ENCODE measurements at places on chromosomes 16 and 17.
A peak's percentile ranks its signal among the peaks of the same experiment; 100 is the strongest.

DNA sequence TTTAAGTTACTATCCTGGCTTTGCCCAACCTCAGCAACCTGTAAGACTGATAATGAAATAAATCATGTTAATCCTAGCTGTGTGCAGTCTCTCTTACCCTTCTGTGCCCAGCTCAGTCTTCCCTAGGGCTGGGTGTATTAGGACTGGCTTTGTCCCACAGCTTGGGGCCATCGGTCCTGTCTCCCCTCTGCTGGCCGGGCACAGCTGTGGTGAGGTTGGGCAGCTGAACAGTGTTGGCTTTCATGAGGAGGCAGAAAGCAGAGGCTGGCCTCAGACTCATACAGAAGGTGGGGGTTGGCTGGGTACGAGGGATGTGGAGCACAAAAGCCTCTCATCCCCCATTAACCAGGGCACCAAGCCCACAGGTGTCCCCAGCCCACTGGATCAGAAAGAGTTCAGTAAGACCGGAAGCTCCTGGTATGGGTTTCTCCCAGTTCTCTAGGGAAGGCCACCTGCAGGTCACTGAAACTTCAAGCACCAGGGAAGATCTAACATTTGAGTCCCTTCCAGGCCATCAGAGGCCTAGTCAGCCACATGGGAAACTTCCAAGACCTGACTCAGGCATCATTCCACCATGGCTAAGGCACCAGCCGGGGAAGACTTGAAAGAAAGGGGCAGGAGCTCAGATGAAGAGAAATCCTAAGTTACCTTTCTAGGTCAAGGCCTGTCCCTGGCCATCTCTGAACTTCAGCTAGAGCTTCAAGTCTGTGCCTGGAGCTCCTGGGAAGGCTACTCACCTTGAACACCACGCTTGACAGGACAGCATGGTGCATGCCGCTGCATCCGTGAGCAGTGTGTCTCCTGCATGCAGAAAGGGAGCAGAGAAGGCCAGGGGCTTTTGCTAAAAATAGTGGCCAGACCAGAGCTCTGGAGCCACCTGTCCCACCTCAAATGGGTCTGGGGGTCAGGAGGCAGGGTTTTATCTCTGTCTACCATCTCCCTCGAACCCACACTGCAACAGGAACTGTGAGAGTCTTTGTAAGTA lies 8.8 kb downstream of the CNP start:
- DNase-seq: no peak

DNA sequence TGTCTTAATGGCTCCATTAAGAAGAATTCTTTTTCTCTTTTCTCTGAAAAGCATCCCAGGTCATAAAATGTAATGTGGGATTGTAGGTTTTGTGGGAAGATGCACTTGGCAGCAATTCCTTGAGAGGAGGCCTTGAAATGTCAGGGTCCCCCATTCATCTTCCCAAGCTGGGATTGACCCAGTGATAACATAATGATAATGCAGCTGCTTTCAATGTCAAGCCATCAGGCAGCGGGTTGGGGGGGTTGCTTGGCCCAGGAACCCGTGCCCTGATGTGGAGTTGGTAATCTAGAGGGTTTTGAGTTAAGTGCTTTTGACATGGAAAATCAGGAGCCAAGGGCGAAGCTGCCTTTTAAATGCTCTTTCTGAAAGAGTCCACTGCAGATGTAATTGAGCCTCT lies 484.0 kb downstream of the WWOX start:
- no peak for DNase-seq

- no peak for DNase-seq
Measured at GRCh38 chr17:55433029-55433628, 11.5 kb upstream of the MMD start.

- no peak for DNase-seq
Measured at GRCh38 chr16:3155181-3155580, 20.4 kb downstream of the ZNF213 start.

GRCh38 chr16:58628845-58629732 lies 537 bp downstream of the CNOT1 start:
- DNase-seq: no peak

GRCh38 chr17:17800504-17801021 lies 36.2 kb downstream of the SREBF1 start:
- DNase-seq: no peak

DNA sequence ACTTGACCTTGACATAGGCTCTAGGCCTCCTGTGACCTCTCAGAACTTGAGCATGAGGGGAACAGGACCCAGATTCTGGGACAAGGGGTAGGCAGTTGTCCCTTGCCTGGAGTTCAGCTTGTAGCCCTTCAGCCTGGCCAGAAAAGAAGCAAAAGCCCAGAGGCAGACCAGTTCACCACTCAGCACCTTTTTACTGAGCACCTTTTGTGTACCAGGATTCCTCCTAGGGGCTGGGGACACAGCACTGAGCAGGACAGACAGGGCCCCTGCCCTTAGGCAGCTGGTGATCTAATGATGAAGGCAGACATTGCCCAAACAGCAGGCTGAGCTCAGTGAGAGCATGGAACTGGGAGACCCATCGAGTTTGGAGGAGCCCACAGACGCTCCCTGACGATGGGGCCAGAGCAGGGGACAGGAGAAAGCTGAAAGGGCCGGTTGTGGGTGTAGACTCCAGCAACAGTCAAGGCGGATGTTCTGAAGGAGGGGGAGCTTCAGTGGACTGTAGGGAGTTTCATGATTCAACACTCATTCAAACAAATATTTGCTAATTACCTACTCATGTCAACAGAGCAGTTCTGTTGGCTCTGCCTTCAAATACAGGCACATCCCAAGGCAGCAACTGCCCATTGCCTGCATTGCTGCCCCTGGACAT lies 32.0 kb downstream of the SBK1 start:
- no peak for DNase-seq

DNA sequence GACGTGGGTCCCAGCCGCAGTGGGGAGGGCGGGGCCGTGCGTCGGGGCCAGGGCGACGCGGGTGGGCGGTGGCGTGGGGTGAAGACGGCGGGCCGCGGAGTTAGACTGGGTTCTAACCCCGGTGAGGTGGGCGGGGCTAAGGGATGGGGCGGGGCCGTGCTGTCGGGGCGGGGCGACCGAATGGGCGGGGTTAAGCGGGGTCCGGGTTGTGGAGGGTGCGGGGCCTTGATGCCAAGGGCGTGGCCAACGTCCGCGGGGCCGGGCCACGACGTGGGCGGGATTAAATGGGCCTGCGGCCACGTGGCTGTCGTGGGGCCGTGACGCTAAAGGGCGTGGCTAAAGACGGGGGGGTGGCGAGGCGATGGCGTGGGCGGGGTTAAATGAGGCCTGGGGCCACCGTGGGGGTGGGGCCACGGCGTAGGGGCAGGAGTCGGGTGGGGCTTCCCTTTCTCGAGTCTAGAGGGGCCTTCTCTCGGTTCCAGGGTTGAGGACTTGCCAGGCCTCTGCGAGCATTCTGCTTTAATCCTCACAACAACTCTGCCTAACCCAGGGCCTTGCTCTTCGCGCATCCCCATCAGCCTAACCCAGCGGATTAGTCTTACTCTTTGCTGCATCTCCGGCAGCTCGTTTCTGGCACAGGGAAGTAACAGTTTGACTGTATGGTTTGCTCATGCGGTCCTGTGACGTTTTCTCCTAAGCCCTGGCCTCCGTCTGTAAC lies 739 bp downstream of the TCF25 start:
- peak; percentile 96 for DNase-seq

GRCh38 chr17:14143688-14144087 lies 74.4 kb downstream of the COX10 start:
- DNase-seq: no peak

DNA sequence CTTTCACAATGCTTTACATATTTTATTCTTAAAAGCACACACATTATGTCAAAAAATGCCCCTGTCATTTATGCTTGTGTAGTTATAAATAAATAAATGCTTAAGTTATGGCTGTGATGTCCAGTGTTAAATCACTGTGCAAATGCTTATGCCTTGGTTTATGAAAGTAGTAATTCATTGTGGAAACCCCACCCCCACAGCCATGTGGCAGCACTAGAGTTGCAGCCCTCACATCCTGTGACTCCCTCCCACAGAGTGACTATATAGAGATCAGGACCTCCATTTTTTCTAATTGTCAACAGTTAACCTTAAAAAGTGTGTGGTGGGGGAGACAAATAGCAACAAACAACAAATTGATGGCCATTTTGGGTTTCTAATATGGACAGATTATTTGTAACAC lies 2.4 kb downstream of the SKAP1 start:
- DNase-seq: no peak

GRCh38 chr17:61524319-61524718 lies 66.7 kb downstream of the NACA2 start:
- no peak for DNase-seq

DNA sequence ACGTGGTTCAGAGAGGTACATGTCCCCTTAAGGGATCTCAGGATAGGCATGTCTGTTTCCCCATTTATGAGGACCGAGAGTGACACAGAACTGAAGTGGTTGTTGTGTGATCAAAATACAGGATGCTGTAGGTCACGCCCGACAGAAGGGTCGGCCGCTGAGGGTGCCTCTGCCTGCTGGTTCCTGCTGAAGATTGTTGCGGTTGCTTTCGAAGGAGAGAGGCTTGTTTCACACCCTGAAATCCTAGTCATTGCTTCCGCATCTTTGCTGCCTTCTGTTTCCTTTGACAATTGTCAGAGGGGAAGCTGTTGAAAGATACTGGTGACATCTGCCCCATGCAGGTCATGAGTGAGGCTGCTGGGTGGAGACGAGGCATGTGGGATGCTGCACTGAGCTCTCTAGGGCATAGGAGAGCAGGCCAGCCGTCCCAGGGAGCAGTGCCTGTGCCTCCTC lies 3.8 kb upstream of the NAT9 start:
- DNase-seq: no peak

DNA sequence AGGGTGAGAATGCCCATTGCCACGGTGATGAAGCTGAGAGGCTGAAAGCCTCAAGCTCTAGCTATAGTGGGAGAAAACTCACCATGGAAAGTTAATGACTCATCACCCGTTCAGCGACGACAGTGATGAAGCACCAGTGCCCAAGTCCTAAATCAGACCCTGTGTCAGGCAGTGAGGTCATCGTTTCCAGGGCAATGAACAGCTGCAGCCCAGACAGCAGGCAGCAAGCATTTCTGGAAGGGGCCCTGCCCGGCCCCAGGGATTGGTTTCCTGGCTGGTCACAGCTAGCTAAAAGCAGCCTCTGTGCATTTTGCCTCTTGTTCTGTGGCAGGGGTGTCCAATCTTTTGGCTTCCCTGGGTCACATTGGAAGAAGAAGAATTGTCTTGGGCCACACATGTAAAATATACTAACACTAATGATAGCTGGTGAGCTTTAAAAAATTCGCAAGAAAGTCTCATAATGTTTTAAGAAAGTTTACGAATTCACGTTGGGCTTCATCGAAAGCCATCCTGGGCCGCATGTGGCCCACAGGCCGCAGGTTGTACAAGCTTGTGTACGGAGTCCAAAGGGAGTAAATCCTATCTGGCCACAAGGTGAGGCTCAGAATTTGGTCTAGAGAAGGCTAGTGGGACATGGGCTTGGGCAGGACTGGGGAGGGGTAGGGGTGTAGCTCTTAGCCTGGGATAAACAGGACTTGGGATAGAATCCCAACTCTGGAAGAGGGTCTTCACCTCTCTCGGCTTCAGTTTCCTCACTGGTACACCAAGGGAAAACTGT lies 40.6 kb downstream of the MIS12 start:
- peak; percentile 57 for DNase-seq

GRCh38 chr17:29000973-29001372 lies 4.9 kb downstream of the SEZ6 start:
- no peak for DNase-seq

- DNase-seq: no peak
Measured at GRCh38 chr17:4724650-4725049, 6.6 kb upstream of the MED11 start.

- peak; percentile 27 for DNase-seq
Measured at GRCh38 chr17:51833045-51833444, 325.5 kb downstream of the CA10 start.

- peak; percentile 28 for DNase-seq
Measured at GRCh38 chr17:49278076-49278475, 47.5 kb upstream of the PHOSPHO1 start.

DNA sequence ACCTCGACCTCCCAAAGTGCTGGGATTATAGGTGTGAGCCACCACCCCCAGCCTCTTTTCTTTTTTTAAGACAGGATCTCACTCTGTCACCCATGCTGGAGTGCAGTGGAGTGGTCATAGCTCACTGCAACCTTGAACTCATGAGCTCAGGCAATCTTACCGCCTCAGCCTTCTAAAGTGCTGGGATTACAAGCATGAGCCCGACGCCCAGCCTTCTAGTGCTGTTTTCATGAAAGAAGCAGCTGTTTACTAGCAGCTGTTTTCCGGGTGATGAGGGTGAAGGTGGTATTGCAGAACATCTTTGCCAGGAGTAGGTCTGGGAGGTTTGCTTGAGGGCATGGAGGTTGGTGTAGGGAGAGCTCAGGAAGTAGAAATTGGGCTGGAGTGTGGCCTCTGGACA lies 2.0 kb downstream of the ADCY7 start:
- DNase-seq: no peak

DNA sequence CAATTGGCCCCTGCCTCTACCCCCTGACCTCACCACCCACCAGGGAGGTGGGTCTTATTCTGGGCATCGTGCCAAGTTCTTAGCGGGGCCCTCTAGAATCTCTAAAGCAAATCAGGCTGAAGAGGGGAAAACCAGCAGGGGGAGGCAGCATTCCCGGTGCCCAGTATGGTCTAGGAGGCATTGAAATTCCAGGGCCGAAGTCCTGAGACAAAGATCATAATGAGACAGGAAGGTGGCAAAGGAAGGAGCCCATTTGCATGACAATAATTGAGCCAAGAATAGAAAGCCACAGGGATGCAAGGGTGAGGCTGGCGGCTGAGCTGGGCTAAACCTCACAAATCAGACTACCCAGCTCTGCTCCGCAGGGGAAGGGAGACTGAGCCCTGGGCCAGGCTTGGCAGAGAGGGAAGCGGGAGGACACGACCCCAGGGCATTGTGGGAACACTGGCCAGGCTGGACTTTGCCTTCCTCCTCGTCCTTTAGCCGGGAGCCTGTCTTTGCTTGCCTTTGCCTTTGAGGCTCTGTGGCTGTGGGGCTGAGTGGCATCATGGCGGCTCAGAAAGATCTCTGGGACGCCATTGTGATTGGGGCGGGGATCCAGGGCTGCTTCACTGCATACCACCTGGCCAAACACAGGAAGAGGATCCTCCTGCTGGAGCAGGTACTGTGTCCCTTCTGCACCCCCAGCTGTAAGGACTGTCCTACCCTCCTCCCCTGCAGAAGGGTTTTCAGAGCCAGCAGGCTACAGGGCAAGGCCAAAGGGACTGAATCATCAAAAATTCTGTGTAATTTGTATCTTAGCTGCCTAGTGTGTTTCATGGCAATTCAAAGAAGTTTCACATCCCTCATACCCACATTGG lies at the start of gene PIPOX:
TSS of gene PIPOX (plus strand) at position 463 of the 860 bp plus-strand sequence. CDS start at position 548, 85 bp downstream.
- peak; percentile 74 for DNase-seq

Measured in iPS-NIHi11 (cell line).